Activated CD4-positive, alpha-beta T cell treated with anti-CD3 and anti-CD28 coated beads for 1 hour (primary cell): ENCODE measurements at places on chromosomes 2 and 18.

DNA sequence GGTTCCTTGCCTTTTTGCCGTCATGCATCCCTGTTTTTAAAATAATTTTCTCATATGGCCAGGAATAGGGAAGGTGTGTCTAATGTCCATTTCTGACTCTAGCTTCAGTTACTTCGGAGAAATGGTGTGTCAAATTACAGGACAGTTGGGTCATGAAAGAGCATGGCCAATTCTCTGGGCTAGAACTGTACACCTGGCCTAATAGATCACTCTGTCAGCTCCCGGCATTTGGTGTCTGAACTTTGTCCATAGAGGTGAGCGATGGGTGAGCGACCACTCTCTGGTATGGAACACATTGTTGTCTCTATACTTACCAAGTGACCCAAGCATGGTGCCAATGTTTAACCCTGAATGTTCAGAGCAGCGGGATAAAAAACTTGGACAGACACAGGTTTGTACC is 38.3 kb upstream of the ASB18 start:
- no peak for DNase-seq

DNA sequence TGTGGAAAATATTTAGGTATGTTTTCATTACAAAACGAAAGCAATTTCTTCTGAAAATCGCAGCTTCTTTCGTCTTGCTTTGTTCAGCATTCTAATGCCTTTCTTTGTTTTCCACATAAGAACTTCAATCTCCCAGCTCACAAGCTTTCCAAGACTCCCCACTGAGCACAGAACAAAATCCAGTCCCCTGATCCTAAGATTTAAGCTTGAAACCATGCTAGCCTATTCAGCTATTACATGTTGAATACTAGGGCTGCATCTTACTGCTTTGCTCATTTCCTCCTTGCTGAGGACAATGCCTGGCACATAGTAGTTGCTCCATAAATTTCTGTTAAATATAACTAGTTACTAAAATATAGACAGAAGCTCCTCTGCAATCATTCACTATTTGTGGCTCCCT is 160.6 kb downstream of the GALNT3 start:
- no peak for DNase-seq

DNA sequence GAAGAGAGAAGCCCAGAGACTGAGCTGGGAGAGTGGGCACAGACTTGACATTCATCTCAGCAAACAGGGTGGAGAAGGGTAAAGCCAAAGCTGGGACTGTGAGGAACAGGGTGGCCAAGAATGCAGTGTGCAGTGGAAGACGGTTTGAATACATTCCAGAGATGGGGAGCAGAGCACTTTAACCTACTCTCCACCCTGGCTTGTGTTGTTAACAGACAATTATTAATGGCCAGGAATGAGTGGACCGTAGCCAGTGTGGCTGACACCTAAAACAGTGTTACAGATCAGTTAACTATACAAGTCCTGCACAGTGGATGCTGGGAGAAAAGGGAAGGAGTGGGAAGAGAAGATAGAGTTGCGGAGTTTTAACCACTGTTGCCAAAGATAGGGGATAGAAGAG is 7.4 kb upstream of the NAB1 start:
- DNase-seq = no peak

DNA sequence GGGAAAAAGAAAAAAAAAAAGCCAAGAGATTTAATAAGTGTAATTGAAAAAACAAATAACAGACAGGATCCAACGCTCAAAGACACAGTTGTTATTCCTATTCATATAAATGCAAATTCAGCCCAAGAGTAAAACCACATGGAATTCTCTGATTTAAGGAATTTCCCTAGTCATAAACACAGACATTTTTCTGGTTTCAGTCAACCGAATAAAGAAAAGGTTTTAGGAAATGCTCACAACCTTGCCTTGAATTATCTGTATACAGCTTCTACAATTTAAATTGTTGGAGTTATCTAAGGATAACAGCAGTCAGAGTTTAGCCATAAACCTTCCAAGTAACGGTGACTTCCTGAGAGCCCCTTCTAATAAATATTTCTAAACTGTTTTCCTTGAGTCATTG is 122.7 kb downstream of the VWC2L start:
- no peak for DNase-seq

- no peak for DNase-seq
These were observed 148.7 kb upstream of the OSR1 start for GRCh38 chr2:19507137-19507536.
